ENCODE measurements at places on chromosomes 4 and X.

GRCh38 chrX:101407167-101407747 lies 468 bp downstream of the GLA start:
- no peak for DNase-seq

GRCh38 chr4:34200535-34200934 lies 2043.8 kb downstream of the ARAP2 start:
- DNase-seq = no peak

- no peak for DNase-seq
Measured at GRCh38 chr4:93384887-93385286, 443.7 kb upstream of the ATOH1 start.

GRCh38 chr4:72817012-72817411 lies 248.0 kb upstream of the ADAMTS3 start:
- no peak for DNase-seq

GRCh38 chrX:109760209-109760921 lies 27.3 kb upstream of the ACSL4 start:
- no peak for DNase-seq

DNA sequence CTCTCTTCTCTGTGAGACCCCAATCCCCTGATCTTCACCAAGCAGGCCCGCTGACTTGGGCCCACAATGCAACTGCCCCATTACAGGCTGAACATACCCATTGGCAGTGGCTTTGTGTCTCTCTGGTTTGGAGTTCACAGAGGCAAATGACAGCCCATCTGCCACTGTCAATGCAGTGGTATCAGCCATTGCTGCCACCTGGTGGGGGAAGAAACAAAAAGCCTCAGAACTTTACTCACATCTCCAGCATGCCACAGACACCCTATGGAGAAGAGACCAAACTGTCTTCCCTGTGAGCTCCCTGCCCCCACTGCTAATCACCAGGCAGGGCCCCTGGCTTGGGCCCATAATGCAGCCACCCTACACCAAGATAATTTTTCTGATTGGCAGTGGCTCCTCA lies 729.3 kb upstream of the ACTRT1 start:
- no peak for DNase-seq

DNA sequence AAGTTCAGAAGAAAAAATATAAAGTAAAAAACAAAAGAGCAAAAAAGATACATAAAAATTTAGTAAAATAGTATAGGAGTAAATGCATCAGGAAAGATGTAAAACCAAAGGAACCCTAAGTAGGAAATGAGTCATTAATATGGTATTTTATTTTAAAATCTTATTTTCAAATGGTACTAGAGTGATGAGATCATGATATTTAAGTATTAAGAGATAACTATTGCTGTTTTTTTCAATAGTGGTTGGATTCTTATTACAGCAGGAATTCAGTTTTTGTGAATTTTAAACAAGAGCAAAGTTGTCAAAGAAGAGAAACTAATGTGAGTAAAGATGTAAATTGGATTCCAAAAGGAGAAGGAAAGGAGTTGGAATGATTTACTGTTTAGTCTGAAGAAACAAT lies 20.0 kb downstream of the EMCN start:
- DNase-seq = no peak

DNA sequence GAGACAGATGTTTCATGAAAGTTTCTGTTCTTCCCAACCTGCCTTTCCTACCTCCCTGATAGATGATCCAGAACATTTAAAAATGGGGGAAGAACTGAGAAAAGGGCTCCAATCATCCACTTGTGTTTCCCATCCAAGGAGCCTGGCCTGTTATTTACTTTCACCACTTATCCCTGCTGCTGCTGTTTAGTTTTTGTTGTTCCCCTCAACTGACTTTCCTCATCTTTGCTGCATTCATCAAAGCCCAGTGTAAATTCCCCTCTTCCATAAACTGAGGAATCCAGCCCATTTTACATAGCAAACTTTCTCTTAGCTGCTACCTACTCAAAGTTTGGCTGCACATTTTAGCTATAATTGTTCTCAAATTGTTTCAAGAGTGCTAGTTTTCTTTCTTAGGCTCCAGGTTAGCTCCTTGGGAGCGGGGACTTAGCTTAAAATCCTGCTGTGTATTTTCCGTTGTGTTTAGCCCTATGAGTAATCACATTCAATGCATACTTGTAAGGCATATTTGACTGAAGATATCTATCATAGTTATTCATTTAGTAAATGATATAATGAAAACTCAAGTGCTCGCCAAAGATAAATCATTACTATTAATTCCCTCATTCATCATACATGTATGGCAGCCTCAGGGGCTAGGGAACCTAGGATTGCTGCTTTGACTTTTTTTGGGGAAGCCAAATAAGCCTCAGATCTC lies 1.4 kb upstream of the PTPN13 start:
- no peak for DNase-seq

DNA sequence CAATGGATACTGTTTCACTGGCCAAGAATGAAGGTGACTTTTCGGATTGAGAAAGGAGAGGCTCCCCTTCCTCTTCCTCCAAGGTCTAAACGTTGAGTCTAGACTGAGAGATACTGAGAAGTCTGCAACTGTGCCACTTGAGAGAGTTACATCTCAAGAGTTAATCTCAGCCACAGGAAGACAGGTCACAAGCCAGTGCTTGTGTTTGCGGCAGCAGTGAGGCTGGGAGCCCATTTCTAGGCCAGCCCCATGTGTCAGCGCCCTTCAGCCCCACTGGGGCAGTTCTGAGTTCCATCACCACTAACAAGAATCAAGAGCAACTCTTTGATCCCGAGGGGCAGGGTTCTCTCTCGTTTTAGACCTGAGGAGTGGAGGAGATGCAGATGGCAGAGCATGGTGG lies 7.3 kb upstream of the SEC24D start:
- no peak for DNase-seq

DNA sequence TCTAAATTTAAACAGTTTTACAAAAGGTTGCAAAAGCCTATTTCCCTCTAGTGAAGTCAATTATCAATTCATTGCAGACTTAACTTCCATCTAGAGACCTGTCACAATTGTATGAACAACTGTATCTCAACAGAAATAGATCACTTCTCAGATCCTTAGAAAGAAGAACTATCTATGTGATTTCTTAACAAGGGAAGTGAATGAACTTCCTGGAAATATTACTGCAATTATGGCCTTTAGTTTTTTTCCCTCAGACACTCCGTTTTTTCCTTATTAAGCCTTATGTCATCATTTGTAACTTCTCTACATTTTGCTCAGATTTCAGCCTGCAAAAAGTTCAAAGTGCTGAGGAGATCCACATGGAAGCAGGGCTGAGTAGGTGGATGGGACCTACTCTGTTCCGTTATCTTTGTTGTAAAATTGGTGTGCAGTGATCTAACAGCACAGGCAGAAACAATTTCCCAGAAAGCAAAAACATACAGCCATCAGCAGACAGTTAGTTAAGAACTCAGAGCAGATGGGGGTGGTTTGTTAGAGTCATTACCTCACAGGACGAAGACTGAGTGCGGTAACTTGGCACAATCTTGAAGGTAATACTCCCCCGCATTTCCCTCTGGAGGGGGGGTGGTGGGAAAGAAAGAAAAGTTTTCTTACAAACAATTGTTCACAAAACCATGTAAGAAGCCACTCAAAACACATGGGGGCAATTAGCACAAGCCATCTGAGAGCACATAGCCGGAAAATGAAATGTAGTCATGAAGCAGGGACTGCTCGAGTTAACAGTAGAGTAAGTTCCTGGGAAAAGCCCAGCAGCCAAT lies 112.3 kb downstream of the NYX start:
- DNase-seq = peak; percentile 3

GRCh38 chr4:81494031-81494431 lies 22.3 kb upstream of the RASGEF1B start:
- no peak for DNase-seq

- no peak for DNase-seq
Measured at GRCh38 chrX:19448077-19448476, 67.2 kb downstream of the MAP3K15 start.

DNA sequence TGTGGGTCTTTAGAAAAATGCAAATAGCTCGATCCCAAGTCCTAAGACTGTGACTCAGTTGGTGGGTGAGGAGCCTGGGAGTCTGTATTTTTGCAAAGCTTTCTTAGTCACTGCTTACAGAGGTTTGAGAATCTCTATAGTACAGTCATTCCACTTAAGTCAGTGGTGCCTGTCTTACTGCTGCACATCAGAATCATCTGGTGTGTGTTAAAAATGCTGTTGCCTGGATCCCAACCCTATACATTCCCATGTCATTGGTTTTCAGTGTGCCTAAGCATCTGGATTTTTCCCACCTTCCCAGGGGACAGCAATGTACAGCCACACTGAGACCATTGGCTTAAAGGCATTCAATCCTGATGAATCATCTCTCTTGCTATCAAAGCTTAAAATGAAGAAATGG lies 21.0 kb upstream of the GEMIN8 start:
- DNase-seq = no peak

GRCh38 chr4:137209240-137209639 lies 323.1 kb downstream of the PCDH18 start:
- no peak for DNase-seq

- DNase-seq = peak; percentile 63
Measured at GRCh38 chrX:12610079-12610478, 181.1 kb upstream of the PRPS2 start.

GRCh38 chr4:38967260-38968095 lies 64.7 kb downstream of the TMEM156 start:
- no peak for DNase-seq

DNA sequence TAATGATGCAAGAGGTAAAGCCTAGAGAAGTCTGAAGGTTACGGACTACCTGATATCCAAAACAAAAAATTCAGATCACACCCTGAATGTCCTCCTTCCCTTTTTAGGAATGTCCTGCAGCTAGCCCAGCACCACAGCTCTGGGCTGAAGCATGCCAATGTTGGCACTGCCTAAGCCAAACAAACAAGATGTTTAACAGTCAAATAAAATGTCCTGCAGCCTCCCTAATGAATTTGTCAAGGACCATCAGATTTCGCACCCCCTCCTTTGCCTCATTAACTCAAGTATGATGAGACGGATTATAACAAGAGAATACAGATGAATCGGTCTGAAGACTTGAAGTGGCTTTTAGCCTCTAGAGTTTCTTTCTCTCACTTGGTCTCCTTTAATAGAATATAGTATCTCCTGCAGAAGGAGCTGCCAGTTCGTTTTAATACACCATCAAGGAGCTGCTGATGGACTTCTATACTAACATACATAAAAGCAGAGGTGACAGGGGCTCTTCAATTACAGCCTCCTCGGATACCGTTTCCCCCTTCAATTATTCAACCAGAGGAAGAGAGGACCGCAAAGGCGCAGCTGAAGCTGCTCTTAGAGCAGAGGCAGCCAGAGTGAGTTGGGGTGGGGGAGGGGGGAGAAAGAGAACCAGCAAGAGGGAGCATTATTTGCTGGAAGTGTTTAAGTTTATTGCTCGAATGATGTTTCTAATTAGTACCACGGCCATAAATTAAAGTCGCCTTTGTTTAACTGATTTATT lies 3.0 kb upstream of the MAB21L2 start:
- no peak for DNase-seq

DNA sequence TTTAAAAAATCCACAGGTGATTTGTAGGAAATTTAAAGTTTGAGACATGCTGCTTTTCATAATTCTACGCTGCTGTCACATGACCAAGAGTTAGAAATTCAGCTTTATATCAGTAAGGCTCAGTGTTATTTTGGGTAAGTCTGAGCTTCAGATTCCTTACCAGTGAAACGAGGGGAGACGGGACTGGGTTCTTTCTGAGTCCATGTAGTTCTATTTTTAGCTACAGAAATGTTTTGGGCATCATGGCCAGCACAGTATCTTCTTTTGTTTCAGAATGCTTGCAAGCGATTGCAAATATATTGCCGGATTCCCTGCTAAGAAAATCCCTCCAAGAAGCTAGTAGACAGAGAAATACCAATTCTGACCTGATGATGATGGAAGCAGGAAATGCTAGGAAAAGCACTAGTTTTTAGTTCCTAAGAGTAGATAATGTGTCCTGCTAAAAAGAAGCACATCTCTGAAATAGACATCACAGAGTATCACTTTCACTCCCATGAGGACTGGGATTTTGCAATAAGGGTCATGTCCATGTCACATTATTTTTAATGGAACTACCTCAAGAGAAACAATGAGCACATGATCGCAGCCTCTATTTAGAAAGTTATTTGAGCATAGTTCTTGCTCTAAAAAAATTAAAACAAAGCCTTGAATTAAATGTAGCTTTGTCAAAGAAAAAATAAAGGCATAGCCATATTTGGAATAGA lies 10.9 kb downstream of the ATP1B4 start:
- DNase-seq = no peak

- DNase-seq = no peak
Measured at GRCh38 chr4:70788733-70789132, 51.0 kb downstream of the GRSF1 start.
